ENCODE measurements at places on chromosomes 5 and 9.

GRCh38 chr5:66701244-66701643, 105.1 kb downstream of the MAST4 start:
- no peak for DNase-seq

GRCh38 chr5:57666582-57666981, 184.0 kb upstream of the ACTBL2 start:
- DNase-seq = no peak

DNA sequence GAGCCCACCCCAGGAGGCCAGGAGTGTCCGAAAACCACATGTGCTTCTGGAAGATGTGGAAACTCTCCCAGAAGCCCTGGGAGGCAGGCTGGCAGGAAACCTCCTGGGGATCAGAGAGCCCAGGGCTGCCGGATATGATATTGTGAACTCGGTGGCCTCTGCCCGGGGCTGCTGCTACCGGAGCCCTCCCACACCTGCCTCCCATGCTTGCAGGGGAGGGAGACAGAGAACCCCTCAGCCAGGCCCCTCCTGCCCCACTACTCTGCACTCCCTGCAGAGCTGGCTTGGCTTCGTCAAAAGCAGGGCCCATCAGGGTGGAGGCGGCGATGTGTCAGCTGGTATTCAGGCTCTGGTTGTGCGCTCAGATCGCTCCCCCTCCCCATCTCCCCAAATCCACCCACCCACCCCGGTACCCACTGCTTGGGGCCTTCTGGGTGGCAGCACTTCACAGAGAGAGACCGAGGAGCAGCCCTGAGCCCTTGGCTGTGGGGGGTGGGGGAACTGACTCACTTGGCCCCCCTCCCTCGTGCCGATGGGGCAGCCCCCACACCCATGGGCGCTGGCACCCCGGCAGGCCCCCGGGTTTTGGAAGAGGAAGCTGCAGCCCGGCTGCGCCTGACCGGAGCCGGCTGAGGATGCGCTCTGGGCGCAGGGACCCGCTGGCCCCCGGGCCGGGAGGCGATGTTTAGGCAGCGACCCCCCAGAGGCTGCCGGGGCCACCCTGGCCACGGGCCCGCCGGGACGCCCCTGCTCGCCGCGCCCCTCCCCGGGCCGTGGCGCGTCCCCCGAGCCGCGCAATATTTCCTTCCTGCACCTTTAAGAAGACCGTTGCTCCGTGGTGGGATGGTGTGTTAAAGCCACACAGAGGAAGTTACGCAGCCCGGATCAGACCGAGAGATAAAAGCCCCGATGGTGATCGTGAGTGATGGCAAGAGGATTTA, 786 bp upstream of the NTNG2 start:
- peak; percentile 15 for DNase-seq

GRCh38 chr9:95852059-95853032, 23.1 kb upstream of the ERCC6L2 start:
- no peak for DNase-seq

- DNase-seq = no peak
Measured at GRCh38 chr9:116327701-116328405, 174.3 kb downstream of the PAPPA start.

GRCh38 chr5:86371061-86371460, 246.7 kb upstream of the COX7C start:
- no peak for DNase-seq
